ENCODE measurements at places on chromosomes 12 and 14. TPM values are rescaled to one million over a fixed set of nuclear protein-coding genes. Genes with fewer than 3 reads are reported as not detected.

GRCh38 chr12:5817246-5817645, 127.8 kb downstream of the ANO2 start:
- H3K27me3 ChIP-seq, result no peaks in the 10 kb centered on the region
- no peak overlapping the region for H3K27ac ChIP-seq
- DNase-seq, result no peak
- no peaks in the 10 kb centered on the region for H3K4me1 ChIP-seq
- no peak overlapping the region for H3K4me3 ChIP-seq
- H3K36me3 ChIP-seq, result no peaks in the 10 kb centered on the region

RNASE9 gene
- not detected for total RNA-seq

CLEC2D gene
- 10.3 TPM for total RNA-seq

GRCh38 chr12:108594-108993, 42.0 kb downstream of the IQSEC3 start:
- H3K36me3 ChIP-seq, result no peaks in the 10 kb centered on the region
- no peak for DNase-seq
- H3K4me3 ChIP-seq, result no peak overlapping the region
- peaks cover 39% of the 10 kb centered on the region for H3K4me1 ChIP-seq
- no peaks in the 10 kb centered on the region for H3K27me3 ChIP-seq

GRCh38 chr14:105861985-105862465, 335.6 kb downstream of the TMEM121 start:
- no peaks in the 10 kb centered on the region for H3K36me3 ChIP-seq
- no peaks in the 10 kb centered on the region for H3K4me1 ChIP-seq
- no peak overlapping the region for H3K4me3 ChIP-seq
- no peak for DNase-seq

GRCh38 chr14:105485739-105486162, 935 bp upstream of the CRIP1 start:
- no peak overlapping the region for H3K27ac ChIP-seq
- peaks cover 33% of the 10 kb centered on the region for H3K4me1 ChIP-seq
- no peaks in the 10 kb centered on the region for H3K36me3 ChIP-seq
- peaks cover 71% of the 10 kb centered on the region for H3K27me3 ChIP-seq

DNA sequence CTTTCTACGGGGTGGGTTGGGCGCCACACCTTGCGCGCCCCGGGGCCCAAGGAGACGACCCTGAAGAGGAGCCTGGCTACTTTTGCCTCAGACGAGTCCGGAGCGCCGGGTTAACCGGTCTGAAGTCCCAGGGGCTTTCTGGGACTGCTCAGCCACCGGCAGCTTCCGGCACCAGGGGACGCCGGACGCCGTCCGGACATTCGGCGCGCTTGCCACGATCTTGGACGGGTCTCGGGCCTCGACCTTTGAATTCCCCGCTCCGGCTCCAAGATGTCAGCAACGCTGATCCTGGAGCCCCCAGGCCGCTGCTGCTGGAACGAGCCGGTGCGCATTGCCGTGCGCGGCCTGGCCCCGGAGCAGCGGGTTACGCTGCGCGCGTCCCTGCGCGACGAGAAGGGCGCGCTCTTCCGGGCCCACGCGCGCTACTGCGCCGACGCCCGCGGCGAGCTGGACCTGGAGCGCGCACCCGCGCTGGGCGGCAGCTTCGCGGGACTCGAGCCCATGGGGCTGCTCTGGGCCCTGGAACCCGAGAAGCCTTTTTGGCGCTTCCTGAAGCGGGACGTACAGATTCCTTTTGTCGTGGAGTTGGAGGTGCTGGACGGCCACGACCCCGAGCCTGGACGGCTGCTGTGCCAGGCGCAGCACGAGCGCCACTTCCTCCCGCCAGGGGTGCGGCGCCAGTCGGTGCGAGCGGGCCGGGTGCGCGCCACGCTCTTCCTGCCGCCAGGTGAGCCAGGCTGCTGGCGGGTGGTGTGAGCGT, at the start of gene ACOT4:
ACOT4 (plus strand) TSS at position 184 of the 760 bp plus-strand sequence; CDS start at position 271, 87 bp downstream.
- peak; percentile 50 for DNase-seq
- no peak within 1 kb of the TSS for H3K27ac ChIP-seq
- H3K27me3 ChIP-seq, result peaks cover 31% of the 10 kb centered on the region
- H3K36me3 ChIP-seq, result no peaks in the 10 kb centered on the region
- peak within 1 kb of the TSS; percentile 47 for H3K4me3 ChIP-seq

OTX2 gene
- 453 TPM for total RNA-seq

GPR137C gene
- total RNA-seq, result 9.3 TPM

SALL2 gene
- total RNA-seq, result 263 TPM

DNA sequence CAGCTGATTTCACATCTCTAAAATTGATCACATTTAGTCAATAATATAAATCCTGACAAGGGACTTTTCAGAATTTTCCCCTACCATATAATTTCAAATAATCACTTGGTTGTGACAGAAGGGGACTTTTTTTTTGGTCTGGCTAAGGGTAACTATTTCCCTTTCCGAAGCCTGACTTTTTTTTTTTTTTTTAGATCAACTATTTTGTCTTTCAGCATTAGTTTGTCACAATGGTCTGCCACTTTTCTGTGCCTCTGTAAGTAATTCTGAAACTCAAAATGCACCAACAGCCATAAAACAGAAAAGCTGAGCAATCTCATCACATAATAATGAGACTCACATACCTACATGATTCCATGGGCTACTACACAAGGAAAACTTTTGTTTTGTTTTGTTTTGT, 266.4 kb downstream of the SSPN start:
- H3K27ac ChIP-seq, result no peak overlapping the region
- no peak for DNase-seq
- H3K4me1 ChIP-seq, result peaks cover 4% of the 10 kb centered on the region

GRCh38 chr12:40733871-40734270, 41.6 kb downstream of the CNTN1 start:
- no peaks in the 10 kb centered on the region for H3K27me3 ChIP-seq
- H3K27ac ChIP-seq, result no peak overlapping the region
- H3K4me1 ChIP-seq, result peaks cover 4% of the 10 kb centered on the region
- DNase-seq, result no peak
- H3K4me3 ChIP-seq, result no peak overlapping the region
- H3K36me3 ChIP-seq, result no peaks in the 10 kb centered on the region

DNA sequence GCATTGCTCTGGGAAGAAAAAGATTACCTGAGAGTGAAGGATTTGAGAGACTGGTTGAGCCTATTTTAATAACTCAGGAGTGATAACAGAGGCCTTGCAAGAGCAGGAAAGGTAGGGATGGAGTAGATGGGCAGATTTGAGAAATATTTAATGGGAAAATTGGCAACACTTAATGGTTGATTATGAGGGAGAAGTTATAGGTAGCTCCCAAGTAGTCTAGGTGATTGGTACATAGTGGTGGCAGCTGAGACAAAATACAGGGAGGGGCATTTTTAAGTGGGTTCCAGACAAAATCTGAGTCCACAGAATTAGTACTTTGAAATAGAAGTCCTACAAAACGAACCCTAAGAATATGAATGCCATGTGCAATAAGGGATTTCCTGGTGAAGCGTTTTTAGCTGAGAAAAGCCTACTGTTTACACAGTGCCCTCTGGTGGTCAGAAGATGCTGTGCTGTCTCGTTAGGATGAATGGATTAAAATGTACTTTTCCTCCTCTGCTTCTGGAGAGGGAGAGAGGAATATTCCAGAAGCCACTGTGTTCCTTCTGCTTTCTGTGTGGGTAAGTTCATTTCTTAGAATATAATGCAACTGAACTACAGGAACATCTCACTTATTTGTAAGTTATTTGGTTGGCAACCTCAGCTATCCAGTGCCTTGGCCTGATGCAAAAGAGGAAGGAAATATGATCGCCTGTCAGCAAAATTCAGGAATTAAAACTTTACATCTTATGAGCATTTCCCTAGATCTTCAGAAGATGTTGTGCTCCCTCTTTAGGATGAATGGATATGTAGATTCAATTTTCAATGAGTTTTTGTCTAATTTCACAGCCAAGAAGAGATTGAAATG, 6.5 kb downstream of the ZBTB1 start:
- peak; percentile 80 for DNase-seq
- H3K36me3 ChIP-seq, result no peaks in the 10 kb centered on the region
- no peaks in the 10 kb centered on the region for H3K27me3 ChIP-seq
- H3K27ac ChIP-seq, result no peak overlapping the region
- H3K4me1 ChIP-seq, result peaks cover 15% of the 10 kb centered on the region
- H3K4me3 ChIP-seq, result no peak overlapping the region

- no peak for DNase-seq
- no peak overlapping the region for H3K4me3 ChIP-seq
- no peaks in the 10 kb centered on the region for H3K36me3 ChIP-seq
- peaks cover under 1% of the 10 kb centered on the region for H3K4me1 ChIP-seq
- no peaks in the 10 kb centered on the region for H3K27me3 ChIP-seq
Observed at GRCh38 chr14:100737526-100737925, 10.8 kb downstream of the DLK1 start.

DNA sequence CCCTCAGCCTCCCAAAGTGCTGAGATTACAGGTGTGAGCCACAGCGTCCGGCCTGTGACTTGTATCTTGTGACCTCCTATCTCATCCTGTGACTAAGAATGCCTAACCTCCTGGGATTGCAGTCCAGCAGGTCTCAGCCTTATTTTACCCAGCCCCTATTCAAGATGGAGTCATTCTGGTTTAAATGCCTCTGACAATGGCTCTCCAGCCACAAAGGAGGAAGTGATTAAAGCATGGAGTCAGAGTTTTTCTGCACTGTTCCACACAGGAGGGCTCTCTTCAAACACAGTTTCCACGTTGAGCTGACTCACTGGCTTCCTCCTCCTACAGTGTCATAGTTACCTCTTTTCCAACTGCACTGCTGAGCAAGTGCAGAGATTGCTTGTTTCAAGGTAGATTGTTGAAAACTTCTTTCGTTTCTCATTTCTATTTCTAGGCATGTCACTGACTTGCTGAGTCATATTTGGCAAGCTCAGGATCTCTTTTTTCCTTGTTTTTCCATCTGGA, 383.8 kb downstream of the PCNX1 start:
- no peak overlapping the region for H3K4me3 ChIP-seq
- no peak for DNase-seq
- no peak overlapping the region for H3K27ac ChIP-seq
- no peaks in the 10 kb centered on the region for H3K27me3 ChIP-seq
- peaks cover 3% of the 10 kb centered on the region for H3K4me1 ChIP-seq

KITLG gene
- 1.2 TPM for total RNA-seq

DNA sequence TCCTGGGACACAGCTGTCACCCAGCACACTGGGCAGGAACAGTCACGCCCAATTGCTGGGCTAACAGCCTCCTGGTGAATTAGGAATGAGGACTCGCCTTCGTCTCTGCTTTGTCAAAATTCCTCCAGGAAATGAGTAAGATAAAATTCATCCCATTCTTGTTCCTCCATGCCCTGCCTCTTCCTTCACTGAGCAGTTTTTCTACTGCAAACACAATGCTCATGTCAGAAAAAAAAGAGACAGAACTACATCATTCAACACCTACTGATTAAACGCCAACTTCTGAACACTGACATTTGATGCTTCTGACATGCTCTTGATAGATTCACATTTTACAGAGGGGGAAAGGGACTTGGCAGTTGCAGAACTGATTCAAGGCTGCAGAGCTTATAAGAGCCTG, 37.5 kb upstream of the DTX1 start:
- DNase-seq, result no peak

GRCh38 chr12:53747095-53747494, 4.7 kb downstream of the CISTR start:
- peaks cover 94% of the 10 kb centered on the region for H3K27me3 ChIP-seq
- H3K36me3 ChIP-seq, result no peaks in the 10 kb centered on the region
- no peak overlapping the region for H3K27ac ChIP-seq
- peaks cover 62% of the 10 kb centered on the region for H3K4me1 ChIP-seq

POTEM gene
- total RNA-seq, result not detected

- no peak for DNase-seq
- no peak overlapping the region for H3K4me3 ChIP-seq
- no peak overlapping the region for H3K27ac ChIP-seq
- H3K36me3 ChIP-seq, result peaks cover 16% of the 10 kb centered on the region
Observed at GRCh38 chr12:75507086-75507485, 4.3 kb downstream of the KRR1 start.

- no peak for DNase-seq
- no peaks in the 10 kb centered on the region for H3K27me3 ChIP-seq
- H3K27ac ChIP-seq, result no peak overlapping the region
- no peaks in the 10 kb centered on the region for H3K4me1 ChIP-seq
Observed at GRCh38 chr14:96105089-96105925, 66.1 kb downstream of the C14orf132 start.

- no peak for DNase-seq
- H3K36me3 ChIP-seq, result no peaks in the 10 kb centered on the region
- H3K4me3 ChIP-seq, result no peak overlapping the region
- no peaks in the 10 kb centered on the region for H3K4me1 ChIP-seq
Observed at GRCh38 chr12:7472060-7472459, 28.1 kb upstream of the CD163L1 start.

DNA sequence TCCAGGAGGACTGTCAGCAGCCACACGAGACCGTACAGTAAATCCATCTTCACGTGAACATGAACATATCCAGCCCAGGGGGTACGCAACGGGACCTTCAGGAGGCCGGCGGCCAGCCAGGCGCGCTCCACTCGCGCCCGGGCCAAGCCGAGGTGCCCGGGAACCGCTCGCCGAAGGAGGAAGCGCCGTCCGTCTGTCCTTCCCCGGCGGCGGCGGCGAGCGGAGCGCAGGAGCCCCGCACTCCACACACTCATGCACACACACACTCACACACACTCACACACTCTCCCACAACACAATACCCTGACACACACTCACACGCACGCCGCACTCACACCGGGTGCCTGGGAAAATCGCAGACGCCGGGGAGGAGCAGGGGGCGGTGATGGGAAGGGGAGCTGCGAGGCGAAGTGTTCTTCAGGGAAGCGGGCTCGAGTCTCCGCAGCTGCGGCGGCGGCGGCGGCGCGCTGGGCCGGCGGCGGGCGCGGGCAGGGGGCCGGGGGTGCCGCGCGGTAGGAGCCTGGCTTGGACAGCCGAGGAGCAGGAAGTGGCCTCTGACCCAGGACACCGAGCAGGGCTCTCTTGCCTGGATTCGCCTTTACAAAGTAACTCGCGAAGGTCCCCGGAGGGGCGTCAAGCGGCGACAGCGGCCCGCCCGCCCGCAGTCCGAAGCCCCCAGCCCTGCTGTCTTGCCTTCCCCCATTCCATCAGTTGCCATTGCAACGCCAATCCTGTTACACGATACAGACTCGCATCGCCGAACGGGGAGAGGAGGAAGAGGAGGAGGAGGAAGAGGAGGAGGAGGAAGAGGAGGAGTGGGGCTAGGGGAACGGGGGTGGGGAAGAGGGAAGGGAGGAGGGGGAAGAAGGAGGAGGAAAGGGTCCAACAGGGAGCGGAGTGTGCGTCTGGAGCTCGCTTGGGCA, 601 bp downstream of the MDGA2 start:
- H3K27me3 ChIP-seq, result peaks cover 98% of the 10 kb centered on the region
- peak; percentile 65 for DNase-seq
- H3K27ac ChIP-seq, result no peak overlapping the region
- H3K4me3 ChIP-seq, result peak overlapping the region; percentile 72
- peaks cover 5% of the 10 kb centered on the region for H3K4me1 ChIP-seq
- no peaks in the 10 kb centered on the region for H3K36me3 ChIP-seq

DNA sequence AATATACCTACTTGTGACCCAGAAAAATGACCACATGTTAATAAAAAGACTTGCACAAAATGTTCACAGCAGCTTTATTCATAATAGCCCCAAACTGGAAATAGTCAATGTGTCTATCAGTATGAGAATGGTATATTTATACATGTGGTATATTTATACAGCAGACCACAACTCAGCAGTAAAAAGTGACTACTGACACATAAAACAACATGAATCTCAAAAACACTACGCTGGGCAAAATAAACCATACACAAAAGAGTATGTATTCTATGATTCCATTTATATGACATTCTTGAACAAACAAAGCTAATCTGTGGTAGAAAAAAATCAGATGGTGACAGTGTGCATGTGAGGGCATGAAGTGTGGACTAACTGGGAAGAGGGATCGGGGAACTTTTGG, 35.1 kb downstream of the ARF6 start:
- H3K27me3 ChIP-seq, result no peaks in the 10 kb centered on the region
- no peaks in the 10 kb centered on the region for H3K36me3 ChIP-seq
- H3K4me1 ChIP-seq, result no peaks in the 10 kb centered on the region
- no peak overlapping the region for H3K4me3 ChIP-seq

GRCh38 chr14:47678157-47678556, 2.8 kb upstream of the MDGA2 start:
- no peak overlapping the region for H3K27ac ChIP-seq
- H3K4me1 ChIP-seq, result peaks cover 5% of the 10 kb centered on the region
- DNase-seq, result no peak
- peaks cover 68% of the 10 kb centered on the region for H3K27me3 ChIP-seq
- no peaks in the 10 kb centered on the region for H3K36me3 ChIP-seq
